ENCODE measurements at places on chromosomes 1 and 21.
A peak's percentile ranks its signal among the peaks of the same experiment; 100 is the strongest.

- DNase-seq = no peak
Measured at GRCh38 chr1:59237900-59238299, 59.0 kb upstream of the FGGY start.

GRCh38 chr1:12196641-12197482 is 30.1 kb downstream of the TNFRSF1B start:
- no peak for DNase-seq

DNA sequence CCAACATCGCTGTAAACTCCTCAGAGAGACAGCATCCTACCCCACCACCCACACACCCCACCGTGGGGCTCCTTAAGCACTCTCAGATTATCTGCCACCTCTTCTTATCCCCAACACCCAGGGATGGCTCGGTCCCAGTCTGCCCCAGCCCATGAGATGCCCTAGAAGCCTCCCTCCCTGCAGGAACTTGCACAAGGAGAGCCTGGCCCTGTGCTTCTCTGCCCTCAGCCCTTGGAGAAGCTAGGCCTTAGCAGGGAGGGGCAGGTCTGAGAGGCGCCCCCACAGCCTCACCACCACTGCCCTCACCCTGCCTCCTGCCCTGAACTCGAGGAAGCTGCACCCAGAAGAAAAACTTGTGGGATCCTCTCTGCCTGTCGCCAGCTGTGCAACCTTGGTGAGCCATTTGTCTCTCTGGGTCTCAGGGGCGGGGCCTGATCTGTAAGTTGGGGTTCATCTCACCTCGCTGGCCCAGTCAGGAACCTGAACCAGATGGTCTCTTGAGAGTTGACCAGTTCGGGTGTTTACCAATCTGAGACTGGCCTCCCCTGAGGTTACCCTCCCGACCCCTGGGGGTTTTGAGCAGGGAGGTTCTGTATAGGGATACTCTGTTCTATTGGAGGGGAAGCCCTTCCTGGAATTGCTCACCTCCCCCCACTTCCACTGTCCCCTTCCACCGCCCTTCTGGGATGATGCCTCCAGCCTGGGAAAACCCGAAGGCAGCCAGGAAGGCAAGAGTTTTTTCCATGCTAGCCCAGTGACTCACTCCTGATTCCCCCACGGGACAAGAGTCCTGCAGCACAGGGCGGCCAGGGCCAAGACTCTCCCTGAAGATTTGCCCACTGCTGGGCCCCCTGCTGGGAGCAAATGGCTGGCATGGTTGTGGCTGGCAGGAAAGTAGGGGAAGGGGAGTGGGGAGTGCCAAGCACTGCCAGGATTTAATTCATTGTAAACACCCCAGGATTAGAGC is at the start of gene S100A3:
S100A3 (minus strand) TSS at position 537 of the 967 bp plus-strand sequence. CDS start 773 bp downstream, outside the sequence.
- no peak for DNase-seq

DNA sequence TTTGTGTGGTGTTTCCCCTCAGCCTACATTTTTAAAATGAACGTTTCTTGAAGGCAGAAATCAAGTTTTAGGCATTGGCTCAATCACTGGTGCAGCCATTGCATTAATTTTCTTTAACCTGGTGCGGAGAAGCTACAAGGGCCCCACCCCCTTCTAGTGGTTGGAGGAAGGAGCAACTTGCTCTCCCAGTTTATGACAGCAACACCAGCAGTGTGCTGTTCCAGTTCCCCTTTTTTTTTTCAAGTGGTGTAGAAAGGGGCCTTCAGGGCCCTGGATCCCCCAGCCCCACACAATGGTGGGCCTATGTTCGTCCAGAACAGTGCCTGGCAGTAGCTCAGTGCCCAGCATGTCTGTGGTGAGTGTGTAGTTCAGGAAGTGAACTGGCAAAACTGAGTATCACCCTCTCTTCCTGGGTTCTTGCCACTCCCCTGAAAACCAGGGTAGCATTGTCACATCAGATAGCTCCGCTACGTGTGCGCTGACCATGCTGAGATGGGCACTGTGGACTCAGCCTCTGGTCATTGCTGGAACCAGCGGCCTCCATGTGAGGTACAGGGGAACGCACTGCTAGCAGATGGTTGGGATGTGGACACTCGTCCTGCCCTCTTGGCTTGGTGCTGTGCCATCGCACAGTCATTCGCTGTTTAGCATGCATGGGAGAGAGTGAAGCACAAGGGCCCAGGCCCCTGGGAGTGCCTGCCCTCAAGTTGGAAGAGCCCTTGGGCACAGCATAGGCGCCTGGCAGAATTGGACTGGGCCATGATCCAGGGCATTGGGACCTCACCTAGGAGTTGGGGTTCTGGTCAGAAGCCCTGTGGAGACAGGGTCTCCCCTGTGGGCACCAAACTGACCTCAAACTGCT is 7.2 kb downstream of the ARF1 start:
- DNase-seq = no peak

DNA sequence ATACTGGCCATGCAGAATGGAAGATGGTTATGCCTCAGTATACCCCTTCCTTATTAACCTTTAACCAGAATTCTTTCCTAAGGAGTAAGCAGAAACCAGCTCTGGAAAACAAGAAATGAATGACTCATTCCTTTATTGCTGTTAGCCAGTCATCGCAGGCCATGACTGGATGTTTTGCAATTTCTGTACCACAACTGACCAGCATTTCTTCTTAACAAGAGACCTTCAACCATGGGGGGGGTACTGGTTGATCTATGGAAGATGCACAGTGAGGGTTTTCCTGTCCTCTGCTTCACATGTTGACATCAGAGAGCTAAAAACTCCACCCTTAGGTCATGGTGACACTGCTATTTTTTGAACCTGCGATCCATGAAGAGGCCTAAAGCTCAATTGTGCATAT is 28.0 kb upstream of the RNF2 start:
- no peak for DNase-seq

GRCh38 chr1:34896612-34897011 is 32.8 kb downstream of the DLGAP3 start:
- no peak for DNase-seq

- DNase-seq = peak; percentile 80
Measured at GRCh38 chr21:38805328-38806152, at the start of gene ETS2. Gene ETS2 (plus strand): TSS chr21:38805929. CDS start chr21:38810035, 4,106 bp downstream.

- no peak for DNase-seq
Measured at GRCh38 chr21:26977746-26978145, 10.9 kb upstream of the ADAMTS5 start.

- peak; percentile 12 for DNase-seq
Measured at GRCh38 chr1:156281693-156282478, 739 bp downstream of the SMG5 start.
